ENCODE measurements at places on chromosomes 1 and 21.

DNA sequence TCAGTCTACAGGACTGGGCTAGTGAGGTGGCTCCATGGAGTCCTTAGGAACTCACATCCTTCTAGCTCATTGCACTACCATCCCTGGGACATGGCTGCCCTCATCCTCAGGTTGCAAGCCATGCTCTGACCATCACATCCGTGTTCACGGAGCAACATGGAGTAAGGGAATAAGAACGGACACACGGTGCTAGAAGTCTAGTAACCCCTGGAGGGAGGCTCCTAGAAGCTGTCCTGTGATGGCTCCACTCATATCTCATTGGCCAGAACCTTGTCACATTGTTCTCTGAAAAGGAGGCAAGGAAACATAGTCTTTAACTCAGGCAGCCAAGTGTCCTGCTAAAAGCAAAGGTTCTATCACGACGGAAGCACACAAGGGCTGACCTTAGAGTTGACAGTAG, 3.9 kb downstream of the MRAP start:
- no peak for DNase-seq

- no peak for DNase-seq
Measured at GRCh38 chr21:43968410-43969114, 43.5 kb upstream of the TRAPPC10 start.

GRCh38 chr1:145729666-145730436, 10.6 kb downstream of the CD160 start:
- no peak for DNase-seq

- no peak for DNase-seq
Measured at GRCh38 chr21:27805696-27806095, 838.8 kb upstream of the ADAMTS5 start.

DNA sequence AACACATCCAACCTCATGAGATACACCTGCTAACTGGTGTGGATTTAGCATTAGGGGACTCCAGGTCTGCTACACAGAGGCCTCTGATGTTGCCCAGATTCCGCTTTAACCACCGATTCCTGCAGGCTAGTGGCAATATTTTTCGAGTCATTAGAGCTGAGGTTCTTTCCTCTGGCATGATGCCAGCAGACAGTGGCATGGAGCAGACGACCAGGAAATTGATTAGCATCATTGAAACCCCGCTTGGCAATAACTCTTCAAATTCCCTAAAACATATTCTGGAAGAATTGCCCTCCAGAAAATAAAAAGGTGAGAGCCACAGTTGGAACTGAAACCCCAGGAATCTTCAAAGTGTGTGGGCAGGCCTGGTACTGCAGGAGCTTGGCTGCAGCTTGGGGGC, 28.4 kb upstream of the ETV3 start:
- DNase-seq, result no peak

- DNase-seq, result peak; percentile 93
Measured at GRCh38 chr1:156677616-156678596, 699 bp upstream of the NES start.

DNA sequence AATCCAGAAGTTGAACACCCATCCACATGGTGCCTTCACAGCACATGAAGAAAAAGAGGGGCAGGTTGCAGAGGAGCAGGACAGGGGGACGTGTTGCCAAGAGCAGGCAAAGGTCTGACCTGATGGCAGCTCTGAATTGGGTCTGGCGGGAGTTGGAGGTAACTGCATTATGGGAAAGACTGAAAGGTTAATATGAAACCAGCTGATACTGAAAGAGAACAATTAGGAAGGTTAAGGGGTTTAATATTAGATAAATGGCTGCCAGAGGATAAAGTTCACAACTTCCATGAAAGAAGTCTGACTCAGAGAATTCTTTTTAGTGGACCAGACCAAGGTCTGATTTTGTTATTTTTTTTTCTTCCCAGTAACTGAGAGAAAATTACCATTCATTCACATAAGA, 76.1 kb downstream of the CD58 start:
- no peak for DNase-seq

- no peak for DNase-seq
Measured at GRCh38 chr1:17193222-17194132, 11.5 kb upstream of the PADI1 start.

GRCh38 chr1:42937141-42937696, 21.4 kb downstream of the SLC2A1 start:
- no peak for DNase-seq

DNA sequence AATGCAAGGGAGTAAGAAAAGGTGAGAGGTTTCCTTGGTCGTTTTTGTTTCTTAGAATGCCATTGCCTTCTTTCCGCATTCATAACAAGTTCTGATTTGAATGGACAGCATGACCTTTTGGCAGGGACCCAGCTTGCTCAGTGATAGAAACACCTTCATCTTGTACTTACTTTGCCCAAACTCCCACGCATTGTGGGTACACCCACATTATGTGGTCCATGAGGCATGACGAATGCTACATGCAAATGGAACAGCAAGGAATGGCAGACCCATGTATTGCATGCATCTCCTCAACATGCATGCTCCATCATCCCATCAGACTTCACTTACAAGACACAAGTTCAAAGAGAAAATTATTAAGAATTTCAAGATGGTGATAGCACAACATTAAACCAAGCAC, 102.8 kb downstream of the CDC7 start:
- DNase-seq, result no peak

GRCh38 chr1:219773775-219774174, 154.6 kb downstream of the SLC30A10 start:
- DNase-seq, result no peak

GRCh38 chr1:55444667-55445066, 229.5 kb upstream of the USP24 start:
- no peak for DNase-seq

DNA sequence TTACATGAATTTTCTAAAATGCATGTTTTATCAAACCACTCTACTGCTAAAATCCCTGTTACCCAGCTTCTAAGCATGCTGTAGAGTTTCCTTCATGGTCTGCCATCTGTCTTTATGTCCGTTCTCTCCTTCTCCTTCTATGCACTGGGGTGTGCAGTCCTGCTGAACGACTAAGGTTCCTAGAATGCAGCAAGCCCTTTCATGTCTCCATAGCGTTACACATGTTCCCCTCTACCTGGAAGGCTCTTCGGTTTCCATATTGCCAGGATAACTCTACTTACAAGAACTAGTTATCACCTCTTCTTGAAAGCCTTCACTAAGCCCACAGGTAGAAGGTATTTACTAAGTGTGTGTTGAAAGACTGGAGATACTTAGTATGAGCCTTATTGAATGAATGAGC, 22.2 kb downstream of the DNM3 start:
- DNase-seq, result no peak

DNA sequence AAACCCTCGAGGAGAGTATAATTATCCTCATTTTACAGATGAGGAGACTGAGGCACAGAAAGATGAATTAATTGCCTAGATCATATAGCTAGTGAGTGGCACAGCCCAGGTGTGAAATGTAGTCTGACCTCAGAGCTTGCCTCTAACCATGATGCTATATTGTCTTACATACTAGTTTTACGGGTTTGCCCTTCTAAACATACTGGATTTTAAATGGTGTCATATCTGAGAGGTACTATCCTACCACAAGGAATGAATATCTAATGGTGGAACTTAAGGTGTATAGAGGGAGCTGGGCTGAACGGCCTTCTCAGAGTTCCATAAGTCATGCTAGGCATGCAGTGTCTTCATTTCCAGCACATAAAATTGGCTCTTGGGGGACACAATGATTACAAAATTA, 77.9 kb upstream of the EDEM3 start:
- DNase-seq, result no peak

DNA sequence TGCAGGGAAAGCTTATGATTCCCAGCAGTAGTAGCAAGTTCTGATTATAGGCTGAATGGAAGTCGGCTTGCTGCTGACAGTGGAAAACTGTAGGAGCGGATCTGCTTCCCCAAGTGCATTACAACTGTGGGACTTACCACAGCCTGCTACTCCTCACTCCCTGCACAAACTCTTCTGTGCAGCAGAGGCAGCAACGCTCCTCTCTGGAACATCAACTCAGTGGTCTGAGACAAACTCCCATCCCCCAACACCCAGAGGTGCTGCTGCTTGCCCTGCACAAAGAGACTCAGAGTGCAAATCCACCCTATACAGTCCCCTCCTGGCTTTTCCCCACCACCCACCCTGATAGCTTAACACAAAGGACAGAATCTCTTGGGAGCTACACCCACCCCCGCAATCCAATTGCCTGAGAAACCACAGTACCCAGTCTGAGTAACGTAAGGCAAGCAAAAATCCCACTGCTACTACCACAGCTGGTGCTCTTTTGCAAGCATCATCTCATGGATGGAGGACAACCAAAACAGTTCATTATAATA, 1455.2 kb downstream of the AMY1C start:
- no peak for DNase-seq

GRCh38 chr1:64320007-64320406, 116.6 kb downstream of the UBE2U start:
- DNase-seq, result no peak

GRCh38 chr1:62356257-62356835, 37.1 kb upstream of the KANK4 start:
- no peak for DNase-seq

DNA sequence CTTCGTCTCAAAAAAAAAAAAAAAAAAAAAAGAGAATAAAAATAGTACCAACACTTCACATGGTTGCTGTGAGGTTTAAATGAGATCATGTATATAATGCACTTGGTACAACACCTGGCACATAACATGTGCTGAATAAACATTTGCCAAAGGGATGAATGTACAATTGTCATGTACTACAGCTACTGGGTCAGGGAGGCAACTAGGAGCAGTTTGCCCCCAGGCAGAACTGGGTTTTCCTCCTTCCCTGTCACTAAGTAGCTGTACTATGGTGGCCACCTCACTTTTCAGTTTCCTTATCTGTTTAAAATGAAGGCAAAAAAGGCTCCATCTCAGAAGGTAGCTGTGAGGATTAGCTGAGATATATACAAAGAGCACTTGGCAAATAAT, 11.5 kb downstream of the AK2 start:
- DNase-seq, result no peak

GRCh38 chr21:43893536-43894205, 28.6 kb downstream of the AGPAT3 start:
- DNase-seq, result no peak

DNA sequence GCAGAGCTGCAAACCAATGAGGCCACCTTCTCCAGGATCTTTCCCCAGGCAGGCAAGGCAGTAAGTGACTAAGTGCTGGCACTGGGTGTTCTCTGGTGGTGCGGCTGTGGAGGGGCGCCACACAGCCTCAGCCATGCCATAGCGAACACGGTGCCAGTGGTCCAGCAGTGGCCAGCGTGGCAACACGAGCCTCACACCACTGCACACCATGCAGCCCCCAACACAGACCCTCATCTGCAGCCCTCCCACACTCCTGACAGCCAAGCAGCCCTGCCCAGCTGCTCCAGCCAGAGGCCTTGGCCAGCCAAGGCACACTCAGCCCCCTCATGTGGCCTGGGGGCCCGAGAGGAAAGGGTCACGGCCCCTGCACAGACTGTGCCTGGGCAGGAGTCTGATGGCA, 3.0 kb downstream of the INTS11 start:
- DNase-seq, result no peak

GRCh38 chr1:15412175-15412800, 2.6 kb downstream of the EFHD2 start:
- DNase-seq, result no peak

- DNase-seq, result no peak
Measured at GRCh38 chr1:227758366-227758765, 23.1 kb downstream of the SNAP47 start.

GRCh38 chr1:116732726-116733125, 21.5 kb upstream of the CD2 start:
- no peak for DNase-seq

GRCh38 chr21:24948186-24948585, 659.1 kb downstream of the MRPL39 start:
- DNase-seq, result peak; percentile 69

DNA sequence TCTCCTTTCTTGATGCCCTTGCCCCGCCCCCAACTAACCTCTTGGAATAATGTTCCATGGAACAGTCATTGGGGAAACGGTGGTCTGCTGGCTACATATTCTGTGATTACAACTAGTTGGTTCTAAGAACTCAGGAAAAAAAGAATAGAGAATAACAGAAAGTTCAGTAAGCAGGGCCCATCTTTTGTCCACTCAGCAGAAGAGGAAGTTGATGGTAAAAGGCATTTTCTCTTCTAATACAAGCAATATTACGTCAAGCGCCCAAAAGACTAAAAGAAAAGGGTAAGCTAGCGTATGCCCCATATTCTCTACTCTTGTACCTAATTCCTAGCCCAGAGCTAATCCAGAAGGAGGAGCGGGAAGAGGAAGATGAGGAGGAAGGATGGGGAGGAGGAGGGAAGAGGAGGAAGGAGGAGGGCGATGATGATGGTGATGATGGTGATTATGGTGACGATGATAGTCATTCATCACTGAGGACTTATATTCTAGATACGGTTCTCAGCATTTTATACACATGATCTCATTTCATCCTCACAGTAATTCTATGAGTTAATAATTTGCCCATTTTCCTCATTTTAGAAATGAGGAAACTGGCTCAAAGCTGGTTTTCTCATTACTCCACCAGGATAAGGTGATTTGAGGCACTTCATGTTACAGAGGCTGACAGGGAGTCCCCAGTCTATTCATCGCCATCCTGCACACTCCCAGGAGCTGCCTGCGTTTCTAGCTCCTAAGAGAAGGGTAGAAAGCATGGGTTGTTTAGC, 76.6 kb upstream of the EFHD2 start:
- no peak for DNase-seq

- DNase-seq, result no peak
Measured at GRCh38 chr1:243526180-243526579, 270.3 kb downstream of the SDCCAG8 start.

DNA sequence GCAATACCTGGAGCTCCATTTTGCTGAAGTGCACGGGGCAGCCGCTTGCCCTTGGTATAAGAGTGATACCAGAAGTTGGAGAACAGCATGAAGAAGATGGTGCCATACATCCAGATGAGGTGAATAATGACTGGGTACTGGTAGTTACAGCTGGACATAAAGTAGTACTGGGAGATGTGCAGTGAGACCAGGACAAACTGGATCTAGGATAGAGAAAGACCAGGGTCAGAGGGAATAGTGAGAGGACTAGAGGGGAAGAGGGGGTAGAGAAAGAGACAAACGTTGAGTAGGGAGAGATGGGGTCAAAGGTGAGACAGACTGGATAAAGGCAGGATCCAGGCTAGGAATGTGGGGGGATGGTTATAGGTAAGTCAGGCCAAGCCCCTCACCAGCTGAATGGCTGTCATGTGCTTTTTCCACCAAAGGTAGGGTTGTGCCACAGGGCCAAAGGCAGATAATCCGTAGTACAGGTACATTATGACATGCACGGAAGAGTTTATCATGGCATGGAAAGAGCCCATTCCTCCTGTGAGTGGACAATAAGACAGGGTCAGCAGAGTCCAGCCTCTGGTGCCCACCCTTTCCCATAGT, 3.8 kb downstream of the ELOVL1 start:
- no peak for DNase-seq

All from NCI-H1694 treated with DMSO at 0.1 percent for 48 hours (cell line).